Stimulated activated CD8-positive, alpha-beta memory T cell treated with anti-CD3 and anti-CD28 coated beads, Interleukin-4, amount 100 ng/mL, for 4 hours (primary cell): ENCODE measurements at places on chromosomes 5 and 9.

DNA sequence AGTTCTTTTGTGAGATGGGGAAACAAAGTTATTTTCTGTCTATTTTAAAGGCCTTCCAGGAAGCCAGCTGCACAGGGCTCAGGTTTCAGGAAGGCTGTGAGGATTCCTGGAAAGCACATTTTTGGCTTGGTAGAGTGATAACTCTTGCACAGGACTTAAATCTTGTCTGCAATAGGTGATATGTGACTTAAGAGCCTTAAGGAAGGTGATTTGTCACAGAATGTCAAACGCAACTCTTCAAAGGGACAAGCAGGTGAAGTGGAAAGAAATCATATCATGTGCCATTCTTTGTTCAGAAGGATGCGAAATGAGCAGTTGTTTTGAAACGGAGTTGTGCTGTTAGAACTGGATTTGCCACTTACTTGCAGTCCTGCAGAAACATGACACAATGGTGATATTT is 459.3 kb downstream of the MAT2B start:
- no peak for DNase-seq

- DNase-seq = no peak
Measured at GRCh38 chr5:65928860-65929259, 2.5 kb downstream of the ERBIN start.

DNA sequence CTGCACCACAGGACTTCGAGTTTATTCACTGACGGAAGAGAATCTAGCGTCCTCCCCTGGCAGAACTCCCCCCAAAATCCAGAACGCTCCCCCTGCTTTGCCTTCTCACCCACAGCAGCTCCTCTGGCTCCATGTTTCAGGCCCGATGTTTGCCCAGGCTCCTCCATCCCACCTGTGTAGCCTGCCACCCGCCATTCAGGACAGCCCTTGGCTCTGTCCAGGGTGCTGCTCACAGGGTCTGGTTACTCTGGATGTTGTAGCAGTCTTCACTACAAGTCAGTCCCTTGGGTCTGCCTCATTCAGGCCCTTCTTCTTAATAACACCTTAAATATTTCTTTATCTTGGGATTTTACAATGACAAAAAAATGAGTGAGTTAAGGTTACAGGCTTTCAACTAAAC is 41.3 kb upstream of the SV2C start:
- DNase-seq = no peak

DNA sequence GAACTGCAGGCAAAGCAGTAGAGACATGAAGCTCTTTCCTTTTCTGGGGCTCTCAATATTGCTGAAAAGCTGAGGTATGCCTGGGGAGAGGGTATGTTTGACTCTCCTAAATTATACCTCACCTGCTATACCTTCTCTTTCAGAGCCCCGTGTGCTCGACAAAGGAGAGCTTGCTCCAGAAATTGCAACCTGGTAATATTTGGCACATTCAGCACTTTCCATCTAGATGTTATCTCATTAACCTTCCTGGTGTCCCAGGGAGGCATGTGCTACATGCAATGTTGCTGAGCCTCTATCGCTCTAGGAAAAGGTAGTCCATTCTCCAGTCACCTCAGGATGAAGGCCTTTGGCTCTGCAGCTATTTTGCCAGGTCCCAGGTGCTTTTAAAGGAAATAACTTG is 78.5 kb upstream of the ZSWIM6 start:
- no peak for DNase-seq
